ENCODE measurements at places on chromosomes 2 and 18. TPM values are rescaled to one million over a fixed set of nuclear protein-coding genes. Genes with fewer than 3 reads are reported as not detected.

Gene GRB14
- 20.2 TPM for total RNA-seq

Gene NOL4
- 0.58 TPM for total RNA-seq

Gene ANAPC1
- total RNA-seq: 35.6 TPM

Gene IL18RAP
- 3.0 TPM for total RNA-seq

Gene MRO
- 2.0 TPM for total RNA-seq

Gene NT5C1B
- total RNA-seq: not detected

Gene L3MBTL4
- 8.7 TPM for total RNA-seq

DNA sequence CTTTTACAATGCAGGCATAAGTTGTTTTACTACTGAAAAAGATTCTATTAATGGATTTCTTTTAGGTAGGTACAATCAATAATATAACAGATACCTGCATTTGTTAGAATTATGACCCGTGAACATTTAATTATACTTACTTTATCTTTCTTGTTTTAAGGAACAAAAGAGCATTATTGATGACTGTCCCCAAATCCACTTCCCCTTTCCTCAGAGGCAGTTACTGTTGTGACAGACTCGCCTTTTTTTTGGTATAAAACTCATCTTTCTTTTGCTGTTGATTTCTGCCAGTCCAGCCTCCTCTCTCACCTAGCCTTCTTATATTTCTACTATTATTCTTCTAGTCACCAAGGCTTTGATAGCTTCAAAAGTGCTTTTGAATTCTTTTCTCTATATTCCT lies 12.1 kb downstream of the ACTR3 start:
- DNase-seq: no peak

- DNase-seq: no peak
Measured at GRCh38 chr2:147818741-147819140, 26.1 kb upstream of the ACVR2A start.

DNA sequence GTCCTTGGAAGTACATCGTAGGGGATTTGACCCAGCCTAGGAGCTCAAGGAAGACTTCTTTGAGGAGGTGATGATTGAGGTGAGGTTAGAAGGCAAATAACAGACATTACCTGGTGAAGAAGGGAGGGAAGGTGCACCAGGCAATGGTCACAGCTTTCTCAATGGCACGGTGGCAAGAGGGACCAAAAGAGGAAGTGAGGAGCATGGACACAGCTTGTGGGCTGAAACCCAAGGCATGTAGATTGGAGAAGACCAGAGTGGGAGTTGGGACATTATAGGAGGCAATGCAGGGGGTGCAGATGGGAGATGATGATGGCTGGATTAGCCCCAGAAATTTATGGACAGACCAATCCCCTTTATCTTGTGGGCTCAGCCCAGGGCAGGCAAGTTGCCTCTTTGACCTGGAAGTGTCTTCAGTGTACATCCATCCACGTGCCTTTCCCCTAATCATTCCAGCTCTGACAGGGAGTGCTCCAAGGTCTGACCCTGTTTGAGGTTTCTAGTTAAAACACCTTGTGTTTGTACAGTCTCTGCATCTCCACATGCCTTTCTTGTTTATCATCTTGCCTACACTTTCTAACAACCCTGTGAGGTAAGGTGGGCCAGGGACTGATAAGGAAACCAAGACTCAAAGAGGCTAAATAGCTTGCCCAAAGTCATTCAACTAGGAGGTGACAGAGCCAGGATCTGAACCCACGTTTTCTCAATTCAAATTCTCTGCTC lies 59.1 kb downstream of the NRP2 start:
- no peak for DNase-seq

- peak; percentile 88 for DNase-seq
Measured at GRCh38 chr2:46460241-46460921, 19.0 kb upstream of the TMEM247 start.

DNA sequence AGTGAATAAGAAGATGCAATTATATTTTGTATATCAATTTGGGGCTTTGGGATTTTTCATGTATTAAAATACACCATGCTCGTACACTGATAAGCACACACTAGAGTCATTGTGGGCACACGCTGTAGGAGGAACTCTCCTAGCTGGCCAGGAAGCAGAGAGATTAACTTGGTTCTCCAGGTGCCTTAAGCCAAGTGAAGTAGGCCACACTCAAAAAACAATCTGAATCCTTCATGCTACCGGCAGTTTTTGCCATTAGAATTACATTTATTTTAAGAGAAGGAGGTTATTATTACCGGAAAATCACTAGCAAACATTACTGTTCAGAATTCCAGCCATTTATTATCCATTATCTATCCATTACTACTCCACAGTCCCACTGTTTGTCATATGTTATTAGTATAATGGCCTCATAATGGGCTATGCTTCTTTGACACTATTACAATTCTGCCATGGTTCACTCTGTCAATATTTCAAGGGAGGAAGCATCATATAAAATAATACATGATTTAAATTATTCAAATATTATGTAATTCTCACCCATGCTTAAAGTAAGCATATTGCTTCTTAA lies 214.4 kb downstream of the L3MBTL4 start:
- DNase-seq: no peak

DNA sequence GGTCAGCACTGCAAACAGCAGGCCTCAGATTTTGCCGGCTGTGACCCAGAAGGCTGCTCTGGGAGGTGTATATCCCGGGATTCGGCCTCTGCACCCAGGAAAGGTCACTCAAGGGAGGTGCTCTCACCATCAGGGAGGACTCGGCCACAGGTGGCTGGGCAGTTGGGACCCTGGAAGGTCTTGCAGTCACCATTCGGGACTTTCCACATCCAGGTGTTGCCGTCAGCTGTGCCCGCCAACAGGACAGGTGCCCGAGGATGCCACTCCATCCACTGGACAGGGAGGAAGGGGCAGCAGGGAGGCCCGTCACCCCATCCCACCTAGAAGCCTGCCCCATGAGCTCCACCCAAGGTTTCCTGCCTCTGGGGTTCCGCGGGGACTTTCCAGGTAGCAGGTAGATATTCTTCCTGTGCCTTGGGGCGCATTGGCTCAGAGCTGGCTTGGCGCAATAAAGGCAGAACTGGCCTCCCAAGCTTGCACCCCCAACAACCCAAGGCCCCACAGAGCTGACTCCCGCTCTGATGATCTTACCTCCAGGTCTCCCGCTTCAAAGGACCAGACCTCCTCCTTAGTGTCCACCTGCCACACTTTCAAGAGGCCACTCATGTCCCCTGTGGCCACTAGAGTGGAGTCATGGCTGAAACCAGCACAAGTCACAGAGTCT lies 3.5 kb downstream of the AAMP start:
- peak; percentile 60 for DNase-seq

GRCh38 chr18:32042337-32042736 lies 23.7 kb downstream of the RNF125 start:
- DNase-seq: no peak

DNA sequence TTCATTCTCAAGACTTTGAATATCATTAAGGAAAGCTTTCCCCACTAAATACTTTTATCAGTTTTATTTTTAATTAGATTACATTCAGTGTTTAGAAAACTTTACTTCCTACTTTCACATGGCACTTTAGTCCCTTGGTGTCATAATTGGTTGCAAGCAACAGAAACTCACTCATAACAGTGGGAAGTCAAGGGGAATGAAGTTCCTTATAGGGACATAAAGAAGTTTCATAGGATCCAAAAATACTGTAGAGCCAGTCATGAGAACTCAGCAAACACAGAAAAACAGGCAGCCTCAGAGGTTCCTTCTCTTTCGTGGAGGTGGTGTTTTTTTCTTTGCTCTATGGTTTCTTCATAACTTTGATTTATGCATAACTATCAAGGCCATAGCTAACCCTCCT lies 809.0 kb downstream of the BCL11A start:
- DNase-seq: no peak

DNA sequence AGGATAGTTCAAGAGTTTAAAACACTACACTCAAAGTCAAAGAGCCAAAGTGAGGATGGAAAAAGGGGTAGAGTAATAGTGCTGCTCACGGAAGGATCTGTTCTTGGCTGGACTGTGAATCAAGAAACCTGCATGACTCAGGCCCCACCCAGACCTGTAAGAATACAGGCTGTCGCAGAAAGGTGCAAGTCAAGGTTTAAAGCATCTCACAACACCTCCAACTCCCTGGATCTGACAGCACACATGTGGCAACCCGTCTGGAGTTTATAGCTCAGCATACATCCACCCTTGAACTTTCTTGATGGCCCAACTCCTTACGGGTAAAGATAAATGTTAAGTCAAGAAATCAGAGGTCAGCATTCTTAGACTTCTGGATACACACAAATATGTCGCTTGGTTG lies 6.3 kb downstream of the KIAA2012 start:
- no peak for DNase-seq

- no peak for DNase-seq
Measured at GRCh38 chr2:102657770-102658169, 38.4 kb downstream of the SLC9A2 start.

DNA sequence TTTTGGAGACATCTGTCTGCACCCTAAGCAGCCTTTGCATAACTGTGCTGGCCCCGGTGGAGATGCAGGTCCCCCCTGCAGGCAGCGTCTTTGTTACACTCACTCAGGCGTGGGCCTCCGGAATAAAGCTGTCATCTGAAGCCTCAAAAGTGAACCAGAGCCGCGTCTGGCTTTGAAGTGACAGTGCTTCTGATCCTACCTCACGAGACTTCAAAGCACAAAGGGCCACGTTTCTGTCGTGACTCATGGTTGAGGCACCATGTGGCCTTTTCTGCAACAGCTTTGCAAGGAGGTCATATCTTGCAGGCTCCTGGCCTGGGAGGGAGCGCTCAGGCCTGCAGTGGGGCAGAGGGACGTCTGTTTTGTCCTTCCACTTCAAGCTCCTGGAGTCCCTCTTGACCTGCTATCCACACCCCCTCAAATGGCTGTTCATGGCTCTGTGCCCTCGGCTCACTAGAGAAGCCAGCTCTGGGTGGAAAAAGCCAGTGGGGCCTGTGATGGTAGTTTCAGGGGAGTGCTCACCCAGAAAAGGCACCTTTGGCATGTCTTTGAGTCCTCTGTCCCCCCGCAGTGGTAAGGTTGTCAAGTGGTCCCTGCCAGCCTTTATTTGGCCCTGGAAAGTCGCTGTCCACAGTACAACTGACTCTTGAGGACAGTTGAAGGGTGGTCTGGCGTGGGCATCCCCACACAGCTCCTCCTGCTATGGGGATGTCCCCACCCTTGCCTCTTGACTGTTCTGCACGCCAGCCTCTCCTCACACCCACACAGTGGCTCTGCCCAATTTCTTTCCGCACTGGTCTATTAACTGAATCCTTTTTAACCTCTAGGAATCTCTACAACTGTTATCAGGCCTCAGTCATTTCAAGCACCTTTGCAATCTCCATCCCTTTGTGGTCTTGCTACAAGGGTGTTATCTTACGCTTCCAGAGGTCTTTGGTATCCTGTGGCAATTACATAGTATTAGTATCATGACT lies 19.3 kb downstream of the GPR55 start:
- peak; percentile 39 for DNase-seq

DNA sequence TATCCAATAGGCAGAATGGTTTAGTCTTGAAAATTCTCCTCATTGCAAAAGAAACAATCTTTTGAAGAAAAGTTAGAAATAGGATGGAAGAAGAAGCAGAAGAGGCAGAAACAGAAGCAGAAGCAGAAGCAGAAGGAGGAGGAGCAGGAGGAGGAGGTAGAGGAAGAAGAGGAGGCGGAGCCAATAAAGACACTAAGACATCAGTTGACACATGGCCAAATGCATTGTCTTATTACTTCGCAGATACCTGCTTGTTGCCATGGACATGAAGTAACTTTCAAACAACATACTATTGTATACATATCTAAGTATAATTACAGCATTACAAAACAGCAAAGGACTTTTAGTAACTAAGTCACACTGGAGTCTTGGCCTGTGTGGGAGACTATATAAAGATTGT lies 606.3 kb downstream of the METTL4 start:
- no peak for DNase-seq

DNA sequence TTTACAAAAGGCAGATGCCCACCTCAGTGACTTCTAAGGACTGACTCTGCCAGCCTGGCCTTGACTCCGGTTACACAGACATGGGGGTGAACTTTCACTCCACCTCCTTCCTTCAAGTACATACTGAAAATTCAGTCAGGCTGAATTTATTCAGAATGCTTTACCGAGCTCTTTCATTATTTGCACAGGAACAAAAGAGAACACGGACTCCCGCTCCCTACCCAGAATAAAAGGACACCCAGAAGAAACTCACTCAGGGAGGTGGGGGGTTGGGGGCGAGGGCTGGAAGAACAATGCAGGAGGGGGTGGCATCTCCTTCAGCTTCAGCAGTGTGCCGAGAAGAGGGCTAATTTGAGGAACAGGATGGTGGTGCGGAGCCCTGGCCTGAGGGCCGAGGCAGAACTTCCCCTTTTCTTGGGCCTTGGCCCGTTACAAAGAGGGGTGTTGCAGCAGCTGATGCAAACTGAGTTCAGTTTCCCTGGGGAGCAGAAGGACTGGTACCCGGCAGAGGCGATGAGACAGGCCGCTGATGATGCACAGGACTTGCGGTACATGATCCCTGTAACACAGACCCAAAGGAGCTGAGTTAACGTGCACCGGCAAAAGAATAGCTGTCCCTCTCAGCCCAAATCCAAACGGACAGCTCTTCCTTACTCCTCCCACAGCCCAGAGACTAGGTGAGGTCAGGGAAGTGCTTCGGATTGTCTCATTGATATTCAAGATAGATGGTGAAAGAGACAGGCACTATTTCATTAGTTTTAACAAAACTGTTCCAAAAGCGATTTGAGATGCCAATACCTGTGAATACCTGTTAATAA lies 24.1 kb downstream of the LYPD1 start:
- no peak for DNase-seq

- DNase-seq: no peak
Measured at GRCh38 chr2:9752441-9753275, 90.6 kb upstream of the TAF1B start.

GRCh38 chr18:709771-710170 lies 2.7 kb downstream of the ENOSF1 start:
- no peak for DNase-seq

DNA sequence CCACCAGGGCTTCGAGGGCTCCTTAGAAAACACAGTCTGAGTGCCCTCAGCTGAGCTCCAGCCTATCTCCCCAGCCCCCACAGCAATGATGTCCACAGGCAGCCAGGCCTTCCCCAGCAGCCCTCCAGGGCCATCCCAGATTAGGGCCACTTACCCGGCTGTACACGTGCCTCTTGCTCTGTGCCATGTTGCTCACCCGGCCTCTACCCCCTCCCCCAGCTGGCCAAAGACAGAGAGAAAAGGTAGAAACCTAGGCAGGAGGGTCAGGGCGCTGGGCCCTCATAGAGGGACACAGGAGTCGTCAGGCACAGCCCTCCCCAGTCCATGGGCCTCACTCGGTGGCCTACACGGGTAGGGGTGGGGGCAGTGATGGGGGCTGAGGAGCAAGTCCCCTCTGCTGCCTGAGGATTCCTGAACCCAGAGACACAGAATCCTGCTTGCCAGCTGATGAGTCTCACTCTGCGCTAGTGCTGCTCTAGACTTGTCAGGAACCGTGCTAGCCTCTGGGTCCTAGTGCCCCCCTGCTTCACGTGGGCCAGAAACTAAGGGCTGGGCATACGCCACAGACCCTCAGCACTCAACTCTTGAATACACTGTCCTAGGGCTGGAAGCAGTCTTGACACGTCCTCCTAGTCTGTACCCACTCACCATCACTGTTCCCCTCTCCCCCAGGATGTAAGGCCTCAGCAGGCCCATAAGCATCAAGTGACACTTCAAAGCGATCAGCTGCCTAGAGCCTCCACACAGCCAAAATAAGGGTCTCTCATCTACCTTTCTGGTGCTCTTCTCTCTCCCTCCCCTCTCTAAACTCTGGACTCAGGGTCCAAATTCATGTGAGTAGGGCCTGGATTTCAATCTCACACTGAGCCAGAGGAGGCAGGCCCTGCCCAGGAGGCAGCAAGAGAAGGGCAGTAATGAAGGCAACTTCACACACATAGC lies at the start of gene DCTN1:
Gene DCTN1, minus strand, starts transcription at position 461 of the 939 bp plus-strand sequence. Its CDS starts 274 bp downstream, at position 187.
- no peak for DNase-seq

GRCh38 chr2:162400336-162400735 lies 56.4 kb downstream of the GCA start:
- DNase-seq: no peak

GRCh38 chr18:13676471-13676870 lies 49.9 kb downstream of the FAM210A start:
- no peak for DNase-seq
